Fibroblast of the conjunctiva (primary cell): ENCODE measurements at places on chromosomes 16 and 17.

- no peak for DNase-seq
Observed at GRCh38 chr16:88827727-88828126, 16.0 kb upstream of the APRT start.

GRCh38 chr17:77089124-77089490 lies 51.7 kb upstream of the SEC14L1 start:
- no peak for DNase-seq

GRCh38 chr17:31095236-31096105 lies 694 bp downstream of the NF1 start:
- DNase-seq = peak; percentile 5

GRCh38 chr17:81322271-81323082 lies 27.4 kb upstream of the SLC38A10 start:
- no peak for DNase-seq

GRCh38 chr16:85207357-85207921 lies 95.2 kb upstream of the CIBAR2 start:
- DNase-seq = no peak

GRCh38 chr17:1055751-1056645 lies 59.1 kb downstream of the TIMM22 start:
- peak; percentile 39 for DNase-seq

DNA sequence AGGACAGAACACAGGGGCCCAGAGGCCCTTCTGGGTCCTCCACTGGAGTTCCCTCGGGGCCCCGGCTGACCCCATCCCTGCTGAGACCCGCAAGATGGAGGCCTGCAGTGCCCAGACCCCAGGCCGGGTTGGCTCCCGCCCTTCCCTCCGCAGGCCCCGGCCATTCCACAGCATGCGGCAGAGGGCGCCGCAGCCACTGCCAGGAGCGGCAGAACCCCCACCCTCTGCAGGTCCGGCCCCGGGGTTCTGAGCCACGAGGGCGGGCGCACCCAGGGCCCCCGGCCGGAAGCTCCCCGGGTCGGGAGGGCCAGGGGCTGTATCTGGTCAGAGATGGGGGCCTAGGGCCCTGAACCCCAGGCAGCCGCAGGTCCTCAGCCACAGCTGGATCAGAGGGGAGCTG lies 2.4 kb upstream of the PERCC1 start:
- no peak for DNase-seq

- DNase-seq = peak; percentile 73
Observed at GRCh38 chr17:42754782-42755181, 6.2 kb upstream of the RAMP2 start.

DNA sequence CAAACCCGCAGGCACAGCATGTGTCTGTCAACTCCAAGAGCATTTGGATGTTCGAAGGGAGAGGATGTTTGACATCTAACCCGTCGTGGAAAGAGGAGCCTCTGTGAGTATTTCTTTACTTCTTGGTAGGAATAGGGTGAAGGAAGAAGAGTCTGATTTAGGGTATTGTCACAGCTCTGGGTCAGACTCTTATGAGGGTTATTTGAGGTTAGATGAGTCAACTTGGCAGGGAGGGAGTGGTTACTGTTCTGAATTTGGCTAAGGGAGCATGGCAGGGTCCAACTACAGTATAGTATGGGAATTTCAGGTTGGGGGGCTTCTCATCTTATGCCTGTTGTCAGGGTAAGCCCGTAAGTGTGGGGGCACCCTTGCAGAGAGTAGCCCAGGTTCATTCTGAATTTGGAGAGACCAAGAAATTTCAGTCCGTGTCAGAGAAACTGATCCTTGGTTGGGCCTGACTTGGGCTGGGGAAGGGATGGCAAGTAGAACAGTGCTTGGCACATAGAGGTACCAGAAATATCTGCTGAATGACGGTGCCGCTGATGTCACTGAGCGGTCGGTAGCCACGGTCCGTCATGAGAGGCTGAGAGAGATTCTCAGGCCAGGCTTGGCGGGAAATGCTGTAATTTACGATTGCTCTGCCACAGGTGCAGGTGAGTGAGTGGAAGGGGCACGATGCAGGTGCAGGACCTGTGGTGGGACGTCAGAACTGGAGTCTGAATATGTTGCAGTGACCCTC lies 43.2 kb downstream of the MYH3 start:
- no peak for DNase-seq

DNA sequence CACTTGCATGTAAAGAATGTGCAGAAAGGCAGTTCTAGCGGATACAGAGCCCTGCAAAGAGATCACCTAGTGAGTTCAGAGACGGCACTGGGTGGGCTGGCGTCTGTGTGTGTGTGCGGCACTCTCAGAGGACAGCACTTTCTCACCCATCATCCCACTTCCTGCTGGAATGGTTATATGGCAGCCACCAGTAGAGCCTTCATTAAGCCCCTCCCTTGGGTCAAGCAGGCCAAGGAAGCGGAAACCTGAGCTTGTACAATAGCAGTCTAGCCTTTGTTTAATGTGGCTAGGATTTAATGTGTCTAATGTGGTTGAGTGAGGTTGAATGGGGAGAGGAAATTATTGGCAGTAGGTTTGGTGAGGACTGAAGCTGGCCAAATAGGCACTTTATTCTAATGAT lies 88.3 kb upstream of the ELAC2 start:
- no peak for DNase-seq

DNA sequence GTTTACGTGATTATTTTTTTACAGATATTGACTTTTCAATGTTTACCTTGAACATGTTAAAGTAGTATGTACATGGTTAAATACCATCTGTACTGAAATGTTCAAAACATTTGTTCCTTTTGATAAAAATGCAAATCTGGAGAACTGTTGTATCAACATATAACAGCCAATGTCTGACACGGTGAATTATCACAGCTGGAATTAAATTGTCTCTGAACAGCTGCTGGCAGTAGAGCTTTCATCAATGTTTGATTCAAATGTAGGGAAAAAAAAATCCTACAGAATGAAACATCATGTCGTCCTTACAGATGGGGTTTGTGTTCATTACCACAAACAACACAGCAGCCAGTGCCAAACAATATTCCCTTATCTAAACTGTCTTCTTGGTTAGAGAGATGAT lies 79.9 kb downstream of the TOX3 start:
- DNase-seq = no peak

- DNase-seq = no peak
Observed at GRCh38 chr17:37391146-37391545, 15.4 kb downstream of the C17orf78 start.

DNA sequence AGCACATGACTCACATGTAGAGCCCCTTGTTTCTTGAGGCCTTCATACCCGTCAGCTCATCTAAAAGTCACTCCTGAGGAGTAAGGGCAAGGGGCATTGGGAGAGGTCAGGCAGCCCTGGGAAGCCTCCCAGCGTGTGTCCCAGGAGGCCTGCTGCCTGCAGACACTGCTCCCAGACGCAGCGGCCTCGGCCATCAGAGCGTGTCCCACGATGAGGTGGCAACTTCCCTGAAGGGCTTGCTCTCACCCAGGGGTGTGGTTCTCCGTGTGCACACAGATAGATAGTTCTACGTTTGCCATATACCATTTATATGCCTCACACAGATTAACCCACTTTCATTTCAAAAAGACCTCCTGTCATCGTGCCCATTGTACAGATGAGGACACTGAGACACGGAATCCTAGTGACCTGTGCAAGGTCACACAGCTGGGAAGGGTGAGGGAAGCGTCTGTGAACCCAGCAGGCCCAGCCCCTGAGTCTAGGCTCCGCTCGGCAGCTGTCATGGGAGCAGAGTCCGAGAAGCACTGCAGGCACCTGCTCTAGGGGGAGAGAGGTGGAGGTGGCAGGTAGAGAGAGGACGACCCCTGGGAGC lies 8.3 kb downstream of the TUBB3 start:
- DNase-seq = no peak

- DNase-seq = no peak
Observed at GRCh38 chr16:85187447-85187846, 75.2 kb upstream of the CIBAR2 start.

- DNase-seq = no peak
Observed at GRCh38 chr17:2158396-2158780, 103.5 kb downstream of the HIC1 start.

GRCh38 chr16:57837305-57838125 lies 35.2 kb upstream of the KIFC3 start:
- DNase-seq = no peak

DNA sequence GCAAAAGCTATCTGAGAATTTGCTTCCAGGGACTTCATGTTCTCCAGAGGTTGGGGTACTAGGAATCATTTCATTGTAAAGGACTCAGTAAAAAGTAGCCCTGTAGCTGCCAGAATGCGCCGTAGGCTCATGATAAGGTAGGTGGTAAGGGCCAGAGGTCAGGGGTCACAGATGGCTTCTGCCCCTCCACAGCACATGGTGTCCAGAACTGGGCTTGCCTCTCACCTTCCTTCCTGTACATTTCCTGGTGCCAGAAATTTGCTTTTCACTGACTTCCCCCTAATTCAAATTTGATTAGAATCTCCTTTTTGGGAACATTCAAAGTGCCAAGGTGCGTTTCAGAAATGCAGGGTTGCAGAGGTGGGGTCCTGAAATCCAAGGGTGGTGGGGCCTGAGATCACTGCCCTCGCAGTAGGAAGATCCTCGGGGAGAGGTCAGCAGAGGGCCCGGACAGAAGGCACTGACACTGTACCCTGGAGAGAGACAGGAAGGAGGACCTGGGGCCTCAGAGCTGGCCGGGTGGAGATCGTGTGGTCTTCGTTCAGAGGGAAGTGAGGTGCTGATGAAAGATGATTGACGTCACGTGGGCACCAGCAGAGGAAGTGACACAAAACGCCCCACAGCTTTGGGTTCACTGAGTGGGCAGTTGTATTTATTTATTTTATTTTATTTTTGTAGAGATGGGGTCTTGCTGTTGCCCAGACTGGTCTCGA lies 25.5 kb upstream of the METRNL start:
- DNase-seq = no peak

DNA sequence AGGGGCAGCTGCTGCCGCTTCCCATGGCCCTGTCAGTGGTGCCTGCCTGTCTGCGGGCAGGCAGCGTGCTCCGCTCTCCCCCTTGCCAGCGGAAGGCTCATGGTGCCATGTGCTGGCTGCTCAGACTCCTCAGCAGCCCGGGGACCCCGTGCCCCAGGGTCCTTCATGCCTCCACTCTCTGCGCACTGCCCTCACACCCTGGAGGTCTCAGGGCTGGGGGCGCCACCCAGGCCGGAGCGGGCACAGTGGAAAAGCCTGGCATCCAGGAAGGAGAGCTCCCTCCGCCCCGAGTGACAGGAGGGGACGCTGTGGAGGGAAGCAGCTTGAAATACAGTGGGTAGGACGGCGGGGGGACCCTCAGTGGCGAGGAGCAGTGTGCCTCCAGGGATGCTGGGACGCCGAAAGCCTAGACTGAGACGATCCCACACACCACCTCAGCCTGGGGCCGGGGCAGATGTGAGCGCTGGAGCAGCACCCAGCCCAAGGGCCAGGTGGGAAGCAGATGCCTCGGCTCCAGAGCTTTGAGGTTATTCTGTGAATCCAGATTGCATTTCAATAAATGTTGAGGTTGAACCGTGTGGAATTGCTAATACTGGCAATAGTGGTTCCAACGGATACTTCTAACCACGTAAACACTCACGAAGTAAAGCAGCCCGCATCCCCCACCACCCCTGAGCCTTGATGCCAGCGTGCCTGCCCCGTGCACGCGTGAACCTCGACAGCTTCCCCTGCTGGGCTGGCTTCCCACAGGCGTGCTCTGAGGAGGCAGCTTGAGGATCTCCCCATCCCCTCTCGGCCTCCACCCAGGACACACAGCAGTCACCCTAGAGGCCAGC lies 6.5 kb downstream of the TMEM204 start:
- DNase-seq = no peak
